ENCODE measurements at places on chromosomes 5 and 9.

GRCh38 chr5:172321593-172321992, 38.0 kb upstream of the UBTD2 start:
- no peak for DNase-seq

DNA sequence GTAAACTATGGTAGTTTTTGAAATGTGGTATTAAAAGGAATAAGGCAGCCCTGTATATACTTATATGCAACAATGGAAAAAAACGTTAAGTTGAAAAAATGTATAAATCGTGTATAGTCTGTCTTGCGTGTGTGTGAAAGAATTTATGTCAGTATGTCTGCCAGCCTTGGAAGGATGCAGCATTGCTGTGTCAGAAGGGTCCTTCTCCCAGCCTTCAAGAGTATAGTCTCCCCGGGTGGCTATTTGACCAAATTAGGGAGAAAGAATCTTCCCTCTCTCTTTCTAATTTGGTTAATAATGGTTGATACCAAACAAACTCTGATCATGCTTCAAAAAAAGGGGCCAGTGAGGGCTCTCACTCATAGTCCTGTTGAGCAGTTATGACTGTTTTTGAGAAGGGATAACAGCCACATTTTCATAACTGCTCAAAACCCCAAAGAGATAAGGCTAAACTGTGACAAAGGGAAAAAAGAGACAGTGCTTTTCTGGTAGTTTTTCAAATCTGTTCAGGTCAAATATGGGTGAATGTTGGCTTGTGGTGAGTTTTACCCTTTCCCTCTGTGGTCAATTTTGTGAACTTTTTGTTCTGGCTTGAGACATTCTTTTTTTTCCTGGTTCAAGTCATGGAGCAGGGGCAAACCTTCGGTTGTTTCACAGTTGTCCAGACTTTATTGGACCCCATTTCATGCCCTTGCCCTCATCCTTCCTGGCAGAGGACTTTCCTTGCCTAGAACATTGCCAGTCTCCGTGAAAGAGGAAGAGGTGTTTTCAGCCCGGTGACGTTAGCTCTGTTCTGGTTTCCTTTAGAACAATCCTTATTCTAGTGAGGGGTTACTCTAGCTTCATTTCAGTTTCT, 21.0 kb downstream of the SNX30 start:
- DNase-seq, result no peak

DNA sequence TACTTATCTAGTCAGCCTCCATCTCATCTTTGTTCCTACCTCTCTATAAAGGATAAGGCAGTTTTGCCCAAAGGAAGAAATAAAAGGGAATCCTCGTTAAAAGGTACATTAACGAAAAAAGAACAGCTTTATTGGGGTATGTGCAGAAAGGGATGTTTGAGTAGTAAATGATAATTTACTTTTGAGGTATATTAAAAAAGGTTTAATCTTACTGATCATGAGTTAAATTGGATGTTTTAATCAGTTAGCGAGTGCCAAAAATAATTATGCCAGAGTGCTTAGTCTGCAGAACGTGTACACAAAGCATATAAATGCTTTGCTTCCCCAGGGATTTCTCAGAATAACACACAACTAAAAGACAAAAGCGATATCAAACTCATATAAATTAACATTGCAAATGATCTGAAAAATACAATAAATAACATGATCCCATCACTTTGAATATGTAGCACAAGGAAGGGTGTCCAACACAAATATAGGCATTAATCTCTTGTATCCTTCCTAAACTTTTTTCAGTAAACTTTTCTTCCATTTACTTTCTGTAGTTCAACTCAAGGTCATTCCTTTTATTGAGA, 865.0 kb downstream of the NR2F1-AS1 start:
- DNase-seq, result no peak

DNA sequence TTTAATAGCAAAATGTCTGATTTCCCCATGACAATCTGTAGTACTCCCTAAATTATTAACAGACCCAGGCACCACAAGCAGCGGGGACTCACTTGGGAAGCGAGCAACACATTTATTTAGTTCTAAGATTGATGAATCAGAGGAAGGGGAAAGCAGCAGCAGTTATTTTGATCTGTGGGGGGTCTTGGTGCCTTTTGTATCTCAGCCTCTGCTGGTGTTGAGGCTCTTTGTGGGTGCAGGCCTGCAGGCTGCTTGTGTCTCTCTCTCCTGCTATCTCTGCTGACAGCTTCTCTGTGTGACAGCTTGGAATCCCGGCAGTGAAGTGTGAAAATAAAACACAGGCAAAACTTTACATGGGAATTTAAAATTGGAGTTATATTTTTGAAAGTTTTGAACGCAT, 878.2 kb upstream of the DMAC1 start:
- DNase-seq, result no peak

- DNase-seq, result no peak
Observed at GRCh38 chr9:117239428-117239827, 175.4 kb downstream of the ASTN2 start.

DNA sequence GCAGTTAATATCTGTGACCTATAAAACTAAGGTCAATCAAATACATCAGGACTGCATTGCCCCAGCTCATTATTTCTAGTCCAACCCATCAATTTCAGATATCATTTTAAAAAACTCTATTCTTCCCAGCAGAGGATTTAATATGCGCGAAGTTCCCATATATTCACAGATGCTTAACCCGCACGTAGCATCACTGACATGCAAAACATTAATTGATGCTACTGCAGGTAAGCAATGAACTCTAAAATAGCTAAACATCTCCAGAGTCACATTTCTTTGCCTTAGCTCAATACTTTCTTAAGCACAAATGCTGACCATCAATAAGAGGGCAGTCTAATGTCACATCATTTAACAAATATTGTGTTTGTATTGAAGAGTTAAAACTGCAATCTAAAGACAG, 586.6 kb upstream of the CDH18 start:
- DNase-seq, result no peak

DNA sequence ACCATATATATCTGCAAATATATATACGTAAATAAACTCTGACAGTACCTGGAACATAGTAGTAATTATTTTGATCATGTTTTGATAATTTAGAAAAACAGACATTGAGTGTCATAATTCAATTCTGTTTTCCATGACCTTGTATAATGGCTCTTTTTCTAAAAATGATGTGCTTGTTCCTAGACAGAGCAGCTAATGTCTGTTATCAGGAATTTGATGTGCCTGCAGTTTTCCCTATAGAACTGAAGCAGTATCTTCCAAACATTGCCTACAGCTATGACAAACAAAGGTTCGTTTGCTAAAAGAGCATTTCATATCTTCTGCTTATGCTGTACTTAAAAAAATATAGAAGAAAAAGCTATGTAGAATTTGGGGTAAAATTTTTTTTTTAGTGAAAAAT, 5.3 kb downstream of the SETD9 start:
- DNase-seq, result no peak

DNA sequence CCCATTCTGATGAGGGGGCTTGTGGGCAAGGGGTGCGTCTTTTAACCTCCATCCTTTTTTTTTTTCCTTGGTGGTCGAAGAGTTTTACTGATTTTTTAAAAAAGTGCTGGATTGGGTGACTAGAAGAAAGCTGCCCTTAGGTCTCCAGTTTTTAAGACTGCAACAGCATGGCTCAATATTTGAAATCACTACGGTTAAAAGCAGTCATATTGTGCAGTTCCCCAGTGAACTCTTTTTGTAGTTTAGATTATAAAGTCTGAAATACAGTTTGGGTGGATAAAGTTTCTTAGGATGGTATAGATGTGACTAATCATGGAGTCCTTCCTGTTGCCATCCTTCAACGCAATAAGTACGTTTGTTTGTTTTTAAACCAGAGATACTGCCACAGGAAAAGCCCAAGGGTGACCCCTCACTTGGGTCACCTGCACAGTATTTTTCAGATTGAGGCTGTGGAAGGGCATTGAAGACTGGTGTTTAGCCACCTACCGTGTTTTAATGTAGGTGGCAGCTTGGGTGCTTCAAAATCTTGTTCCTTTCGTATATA, 520 bp upstream of the DHFR start:
- DNase-seq, result no peak

DNA sequence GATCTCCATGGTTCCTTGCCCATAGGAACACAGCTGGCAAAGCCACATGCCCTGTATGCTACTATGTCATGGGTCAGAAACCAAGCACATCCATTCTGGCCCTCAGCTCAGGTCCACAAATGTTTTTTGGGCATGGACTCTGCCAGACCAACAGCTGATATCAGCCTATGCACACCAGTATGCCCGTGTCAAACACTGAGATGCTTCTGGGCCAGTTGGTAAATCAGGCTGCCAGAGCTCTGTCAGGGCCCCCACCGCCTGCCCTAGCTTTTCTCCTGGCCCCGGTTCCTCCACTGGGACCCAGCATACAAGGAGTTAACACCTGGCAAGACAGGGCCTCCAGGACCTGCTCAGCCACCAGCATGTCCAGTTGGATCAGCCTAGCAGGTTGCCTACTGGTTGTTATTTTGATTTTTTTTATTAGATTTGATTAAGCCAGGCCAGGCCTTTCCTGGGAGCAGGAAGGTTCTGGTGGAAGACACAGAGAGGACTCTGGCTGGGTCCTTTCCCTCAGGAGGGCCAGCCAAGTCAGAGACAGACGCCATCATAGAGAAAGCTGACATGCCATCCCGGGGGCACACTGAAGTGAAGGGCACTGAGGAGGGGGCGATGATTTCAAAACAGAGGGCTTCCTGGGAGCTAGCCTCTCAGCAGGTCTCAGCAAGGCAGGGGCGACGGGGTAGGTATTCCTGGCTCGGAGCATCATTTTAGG, 65.8 kb downstream of the TSTD2 start:
- no peak for DNase-seq

GRCh38 chr9:27800692-27801370, 227.6 kb upstream of the C9orf72 start:
- no peak for DNase-seq

DNA sequence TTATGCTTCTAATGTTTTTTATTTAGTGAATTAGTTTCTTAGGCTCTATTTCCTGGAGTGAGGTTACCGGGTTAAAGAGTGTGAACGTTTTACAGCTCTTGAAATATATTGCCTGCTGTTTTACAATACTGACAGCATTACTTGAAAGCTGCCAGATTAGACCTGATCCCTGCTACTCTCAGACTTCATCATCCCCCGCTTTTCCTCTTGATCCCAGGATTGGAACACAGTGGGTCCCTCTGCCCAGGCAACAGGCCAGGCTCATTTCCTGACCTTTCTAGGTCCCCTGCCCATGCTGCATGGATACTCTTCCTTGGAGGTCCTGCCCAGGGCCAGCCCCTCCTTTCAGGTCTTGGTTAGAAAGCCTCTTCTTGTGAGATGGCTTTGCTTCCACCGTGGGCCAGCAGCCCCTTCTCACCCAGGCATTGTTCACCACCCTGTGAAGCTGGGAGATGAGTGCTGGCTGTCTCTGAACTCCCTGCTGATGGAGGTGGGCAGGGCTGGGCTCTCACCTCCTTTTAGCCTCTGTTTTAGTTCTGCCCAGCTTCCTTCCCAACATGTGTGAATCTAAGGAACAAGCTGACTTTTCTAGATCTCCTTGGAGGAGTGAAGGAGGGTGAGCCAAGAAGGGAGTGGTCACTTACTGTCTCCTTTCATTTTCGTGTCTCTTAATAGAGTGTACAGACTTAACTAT, 15.5 kb upstream of the FAM120AOS start:
- peak; percentile 39 for DNase-seq

GRCh38 chr9:84731696-84732095, 62.2 kb downstream of the NTRK2 start:
- no peak for DNase-seq

DNA sequence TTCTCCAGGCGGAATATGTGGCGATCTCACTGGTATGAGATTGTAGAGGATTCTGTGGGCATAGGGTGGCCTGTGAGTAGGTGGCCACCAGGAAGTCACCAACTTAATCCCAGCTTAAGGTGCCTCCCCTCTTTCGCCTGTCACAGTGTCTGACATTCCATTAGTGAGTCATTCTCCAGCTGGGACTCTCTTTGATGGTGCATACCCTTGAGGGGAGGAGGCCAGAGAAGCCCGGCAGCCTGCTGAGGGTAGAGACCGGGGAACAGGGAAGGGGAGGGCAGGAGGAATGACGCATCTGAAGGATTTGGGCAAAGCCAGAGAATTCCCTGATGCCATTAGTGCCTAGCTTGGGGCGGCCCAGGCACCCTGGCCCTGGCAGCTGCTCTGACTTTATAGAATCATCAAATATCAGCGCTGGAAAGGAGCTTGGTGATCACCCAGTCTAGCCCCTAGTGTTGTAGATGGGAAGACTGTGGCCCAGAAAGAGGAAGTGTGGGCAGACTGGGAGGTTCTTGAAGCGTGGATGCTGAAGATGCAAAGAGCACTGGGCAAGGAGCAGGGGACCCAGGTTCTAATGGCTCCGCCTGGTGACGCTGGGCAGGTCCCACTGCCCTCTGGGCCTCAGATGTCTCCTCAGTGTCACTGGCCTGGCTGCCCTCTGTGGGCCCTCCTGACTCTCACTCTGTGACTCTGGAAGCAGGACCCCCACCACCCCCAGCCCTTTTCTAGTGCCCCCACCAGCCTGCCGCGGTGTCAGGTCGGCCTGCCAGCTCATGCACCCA, 41.4 kb downstream of the DAB2IP start:
- no peak for DNase-seq

- no peak for DNase-seq
Observed at GRCh38 chr5:12277504-12278192, 373.4 kb upstream of the CTNND2 start.

GRCh38 chr5:32777222-32777621, 66.1 kb downstream of the NPR3 start:
- no peak for DNase-seq

GRCh38 chr5:158860706-158861105, 239.0 kb downstream of the EBF1 start:
- no peak for DNase-seq

- no peak for DNase-seq
Observed at GRCh38 chr5:55593115-55593472, 58.3 kb upstream of the PLPP1 start.

DNA sequence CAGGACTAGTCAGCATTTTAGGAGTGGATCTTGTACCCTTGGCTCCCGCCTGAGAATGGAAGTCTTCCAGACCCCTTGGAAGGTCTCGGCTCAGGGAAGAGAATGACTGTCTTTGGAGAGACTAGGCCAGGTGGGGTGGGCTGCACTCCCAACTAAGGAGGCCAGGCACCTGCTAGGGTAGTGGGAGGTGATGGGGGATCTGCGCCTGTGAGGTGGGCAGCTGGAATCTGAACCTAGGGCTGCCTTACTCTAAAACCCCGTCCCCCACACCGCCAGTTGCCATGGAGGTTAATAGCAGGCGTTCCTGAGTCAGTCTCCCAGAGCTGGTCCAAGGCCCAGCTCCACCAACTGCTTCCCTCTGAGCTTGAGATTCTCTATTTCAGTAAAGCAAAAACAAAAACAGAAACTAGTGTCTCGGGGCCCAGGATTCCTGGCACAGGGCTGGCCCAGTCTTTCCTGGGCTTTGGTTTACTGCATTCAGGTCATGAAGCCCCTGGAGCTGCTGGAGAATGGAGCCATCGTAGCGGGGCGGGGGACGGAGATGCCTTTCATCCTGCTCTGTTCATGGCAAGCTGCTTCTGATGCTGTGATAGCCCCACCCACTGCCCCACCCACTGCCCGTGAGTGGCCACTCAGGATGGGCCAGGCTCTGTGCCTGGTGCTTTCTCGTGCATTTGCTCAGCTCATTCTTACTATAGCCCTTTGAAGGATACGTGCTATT, 57.5 kb downstream of the DAB2IP start:
- no peak for DNase-seq

Measured in hematopoietic multipotent progenitor cell treated with erythropoietin and hydrocortisone succinate and interleukin-3 and kit ligand, for 15 days (in vitro differentiated cells).